ENCODE measurements at places on chromosomes 12 and 14.

DNA sequence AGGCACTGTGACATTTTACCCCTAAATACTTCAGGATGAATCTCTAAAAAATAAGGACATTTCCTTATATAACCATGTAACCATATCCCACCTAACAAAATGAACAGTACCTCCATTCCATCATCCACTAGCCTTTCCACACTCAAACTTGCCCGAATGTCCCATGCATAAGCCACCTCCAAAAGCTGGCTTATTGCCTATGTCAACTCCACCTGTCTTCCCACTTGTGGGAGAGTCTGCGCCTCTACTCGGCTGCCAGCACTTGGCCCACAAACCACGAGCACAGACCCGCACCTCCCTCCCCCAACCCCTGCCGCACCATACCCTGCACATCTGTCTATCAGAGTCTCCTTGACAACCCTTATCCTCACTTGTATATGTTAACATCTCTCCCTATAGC, 165.8 kb downstream of the CALM1 start:
- no peak for DNase-seq

- no peak for DNase-seq
Observed at GRCh38 chr12:23335593-23335992, 613.9 kb downstream of the SOX5 start.

DNA sequence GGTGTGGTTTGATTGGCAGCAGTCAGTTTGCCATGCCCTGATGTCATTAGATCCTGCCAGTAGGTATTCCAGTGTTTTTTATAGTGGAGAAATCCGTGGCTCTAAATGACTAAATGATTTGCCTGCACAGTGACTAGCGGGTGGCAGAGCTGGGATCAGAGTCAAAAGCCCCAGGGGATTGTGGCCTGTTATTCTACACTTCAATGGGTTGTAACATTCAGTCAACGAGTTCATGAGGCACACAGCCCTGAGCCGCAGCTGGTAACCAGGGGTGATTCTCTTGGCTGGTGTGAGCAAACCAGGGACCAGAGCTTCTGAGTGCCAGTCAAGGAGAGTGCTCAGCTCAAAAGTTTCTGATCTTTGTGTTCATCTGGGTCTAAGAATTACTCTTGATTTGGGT, 1.8 kb downstream of the MYH6 start:
- DNase-seq: no peak

GRCh38 chr14:69364378-69364777, 33.7 kb downstream of the ERH start:
- DNase-seq: no peak

GRCh38 chr12:85060916-85061315, 24.8 kb downstream of the LRRIQ1 start:
- DNase-seq: no peak

GRCh38 chr12:3683670-3684069, 69.2 kb downstream of the CRACR2A start:
- DNase-seq: no peak

GRCh38 chr12:31011336-31011735, 62.3 kb upstream of the DDX11 start:
- DNase-seq: no peak

- DNase-seq: no peak
Observed at GRCh38 chr14:39988939-39989338, 556.7 kb upstream of the FBXO33 start.

Measured in activated T-helper 1 cell treated with anti-CD3 and anti-CD28 coated beads, Interleukin-12 subunit alpha, Interleukin-12 subunit beta, Interleukin-2, Interleukin-4 antibody, amounts not matched to agents 30 ng/mL and 10 ng/mL and 1 ng/mL, durations not matched to agents 14 hours and 24 hours and 36 hours (primary cell).